ENCODE measurements at places on chromosomes 5 and 9.

DNA sequence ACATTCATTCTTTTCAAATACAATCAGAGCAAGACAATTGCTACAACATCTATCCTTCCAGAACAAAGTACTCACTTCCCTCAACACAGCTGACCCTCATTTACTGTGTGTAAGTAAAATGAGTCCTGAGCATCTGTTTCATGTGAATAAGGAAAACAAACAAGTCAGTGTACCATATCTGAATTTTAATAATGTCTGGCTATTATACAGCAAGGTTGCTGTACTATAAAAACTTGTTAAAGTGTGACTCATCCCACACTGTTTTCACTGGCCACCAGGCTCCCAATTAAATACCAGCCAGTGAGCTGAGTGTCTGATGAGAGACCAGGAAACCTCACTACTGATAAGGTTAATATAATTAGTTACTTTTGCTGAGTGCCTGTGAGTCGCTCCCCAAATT is 339.8 kb downstream of the AGTPBP1 start:
- no peak for DNase-seq

DNA sequence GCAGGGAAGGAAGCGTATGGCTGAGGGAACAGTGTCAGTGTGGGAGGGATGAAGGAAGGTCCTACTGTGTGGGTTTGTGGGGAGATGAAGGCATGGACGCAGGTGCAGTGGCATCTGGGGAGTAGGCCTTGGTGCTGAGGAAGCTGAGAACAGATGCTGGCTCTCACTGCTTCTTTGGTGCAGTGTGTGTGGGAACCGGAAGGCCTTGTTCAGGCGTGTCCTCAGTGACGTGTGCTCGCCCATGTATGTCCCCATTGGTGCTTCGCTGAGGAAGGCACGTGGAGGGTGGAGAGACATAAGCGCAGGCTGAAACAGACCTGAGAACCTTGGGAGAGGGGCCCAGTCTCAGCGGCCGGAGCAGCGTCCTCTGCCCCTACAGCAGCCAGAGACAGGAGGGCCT is 18.7 kb downstream of the ADAMTS13 start:
- DNase-seq: no peak

DNA sequence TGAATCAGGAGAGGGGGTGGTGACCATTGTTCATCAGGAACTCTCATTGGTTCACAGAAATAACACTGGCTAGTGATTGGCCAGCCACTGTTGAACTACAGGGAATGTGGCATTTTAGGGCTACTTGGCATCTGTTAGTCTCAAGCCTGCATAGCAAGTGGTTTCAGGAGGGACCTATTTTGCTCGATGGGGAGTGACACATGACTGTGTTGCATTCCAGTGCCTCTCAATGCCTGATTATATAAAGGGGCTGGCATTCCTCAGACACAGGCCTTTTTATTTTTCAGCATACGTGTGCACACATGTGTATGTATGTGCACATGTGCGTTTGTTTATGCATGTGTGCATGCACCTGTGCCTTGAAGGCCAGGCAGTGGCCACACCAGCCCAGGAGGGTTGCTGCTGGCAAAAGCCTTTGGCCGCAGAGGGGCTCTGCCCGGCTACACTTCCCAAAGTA is 23.2 kb downstream of the FGD3 start:
- no peak for DNase-seq

- DNase-seq: no peak
These were observed 35.1 kb downstream of the GOLM1 start for GRCh38 chr9:86064220-86064619.

DNA sequence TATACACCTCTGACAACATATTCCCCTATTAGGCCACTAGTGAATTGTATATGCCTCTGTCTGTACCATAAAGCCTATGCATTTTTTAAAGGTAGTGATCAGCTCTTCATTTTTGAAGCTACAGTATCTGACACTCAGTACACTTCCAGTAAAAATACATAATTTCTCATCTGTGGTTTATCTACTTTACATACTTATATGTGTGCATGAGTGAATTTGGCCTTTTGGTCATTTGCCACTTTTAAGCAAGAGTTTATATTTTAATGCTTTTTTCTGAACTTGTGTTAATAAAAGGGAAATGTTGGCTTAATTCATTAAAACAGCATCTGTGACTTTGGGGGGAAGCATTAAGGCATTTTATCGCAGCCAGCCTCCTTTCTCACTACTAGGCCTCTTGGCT is 47.8 kb downstream of the ST8SIA4 start:
- no peak for DNase-seq

GRCh38 chr9:132591244-132591643 is 8.8 kb downstream of the BARHL1 start:
- no peak for DNase-seq

DNA sequence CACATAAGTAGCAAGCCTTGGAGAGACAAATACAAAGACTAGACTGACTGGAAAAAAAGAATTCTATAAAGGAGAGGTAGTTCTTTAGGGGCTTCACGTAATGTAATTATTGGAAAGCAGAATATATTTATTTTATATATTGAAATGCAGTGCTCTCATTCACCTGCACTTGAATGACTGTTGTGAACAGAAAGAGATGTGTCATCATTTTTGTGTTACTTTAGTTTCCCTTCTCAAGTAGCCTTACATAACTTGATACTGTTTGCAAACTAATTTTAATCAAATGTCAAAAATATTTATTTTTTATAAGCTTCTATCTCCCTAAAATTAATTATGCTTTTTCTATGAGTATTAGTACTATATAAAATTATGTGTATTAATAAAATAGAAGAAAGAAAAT is 691.1 kb upstream of the FTMT start:
- no peak for DNase-seq

GRCh38 chr5:128038643-128039042 is 44.9 kb upstream of the SLC12A2 start:
- DNase-seq: no peak

DNA sequence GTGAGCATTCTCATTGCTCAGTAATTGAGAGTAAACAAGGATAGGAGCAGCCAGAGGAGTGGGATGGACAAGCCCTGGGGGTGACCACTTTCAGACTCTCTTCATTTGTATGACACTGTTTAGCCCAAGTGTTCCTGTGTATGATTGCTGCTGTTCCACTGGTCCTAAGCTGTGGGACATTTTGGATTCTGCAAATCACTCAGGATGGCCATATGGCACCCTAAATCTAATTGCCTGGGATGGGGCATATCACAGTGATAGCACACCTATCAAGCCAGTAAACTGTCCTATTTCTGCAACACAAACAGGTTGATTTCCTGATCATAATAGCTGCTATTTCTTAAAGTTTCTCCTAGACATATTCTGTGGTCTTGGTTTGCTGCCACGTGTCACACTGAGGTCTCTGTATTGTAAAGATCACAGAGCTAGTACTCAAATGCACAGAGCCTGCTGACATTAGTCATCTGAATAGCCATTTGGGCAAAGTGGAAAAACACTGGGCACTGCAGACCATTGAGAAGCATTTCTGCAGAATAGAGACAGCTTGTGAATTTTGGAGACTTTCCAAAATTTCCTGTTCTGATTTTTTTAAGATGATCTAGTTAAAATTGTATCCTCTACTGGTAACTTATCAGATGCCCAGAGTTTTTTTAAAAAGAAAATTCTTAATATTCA is 320.2 kb downstream of the RFX3 start:
- no peak for DNase-seq

- DNase-seq: no peak
These were observed 54.6 kb downstream of the FYB1 start for GRCh38 chr5:39164529-39165402.

DNA sequence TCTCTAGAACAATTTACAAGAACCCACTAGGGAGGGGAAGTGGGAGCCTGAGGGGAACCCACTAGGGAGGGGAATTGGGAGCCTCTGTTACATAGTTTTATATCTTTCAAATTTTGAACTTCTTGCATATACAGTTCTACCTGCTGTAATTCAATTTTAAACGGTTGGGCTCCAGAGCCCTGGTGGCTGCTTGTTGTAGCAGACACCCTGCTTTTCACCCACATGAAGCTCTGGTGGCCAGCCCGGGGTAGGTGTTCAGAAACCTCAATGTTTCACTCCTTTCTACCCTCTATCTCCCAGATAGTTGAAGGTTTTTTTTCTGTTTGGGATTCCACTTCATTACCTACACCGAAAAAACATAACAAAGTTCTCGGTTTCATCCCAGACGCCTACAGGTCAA is 124.4 kb downstream of the TMEM174 start:
- no peak for DNase-seq

DNA sequence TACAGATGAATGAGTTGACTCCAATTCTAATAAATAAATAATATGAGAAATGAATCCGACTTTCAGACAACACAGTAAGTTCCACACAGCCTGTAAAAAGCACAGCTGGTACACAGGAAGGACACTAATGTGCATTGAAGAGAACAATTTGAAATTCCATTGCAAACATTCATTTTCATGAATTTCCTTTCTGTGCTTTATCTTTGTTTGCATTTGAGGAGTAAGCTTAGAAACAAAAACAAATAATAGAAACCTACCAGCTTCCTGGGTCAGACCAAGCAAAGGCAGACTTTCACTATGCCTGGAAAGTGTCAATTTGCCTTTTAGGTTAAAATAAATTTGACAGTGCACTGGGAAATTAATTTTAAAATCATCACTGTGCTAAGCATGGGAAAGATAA is 143.8 kb upstream of the VLDLR start:
- no peak for DNase-seq

DNA sequence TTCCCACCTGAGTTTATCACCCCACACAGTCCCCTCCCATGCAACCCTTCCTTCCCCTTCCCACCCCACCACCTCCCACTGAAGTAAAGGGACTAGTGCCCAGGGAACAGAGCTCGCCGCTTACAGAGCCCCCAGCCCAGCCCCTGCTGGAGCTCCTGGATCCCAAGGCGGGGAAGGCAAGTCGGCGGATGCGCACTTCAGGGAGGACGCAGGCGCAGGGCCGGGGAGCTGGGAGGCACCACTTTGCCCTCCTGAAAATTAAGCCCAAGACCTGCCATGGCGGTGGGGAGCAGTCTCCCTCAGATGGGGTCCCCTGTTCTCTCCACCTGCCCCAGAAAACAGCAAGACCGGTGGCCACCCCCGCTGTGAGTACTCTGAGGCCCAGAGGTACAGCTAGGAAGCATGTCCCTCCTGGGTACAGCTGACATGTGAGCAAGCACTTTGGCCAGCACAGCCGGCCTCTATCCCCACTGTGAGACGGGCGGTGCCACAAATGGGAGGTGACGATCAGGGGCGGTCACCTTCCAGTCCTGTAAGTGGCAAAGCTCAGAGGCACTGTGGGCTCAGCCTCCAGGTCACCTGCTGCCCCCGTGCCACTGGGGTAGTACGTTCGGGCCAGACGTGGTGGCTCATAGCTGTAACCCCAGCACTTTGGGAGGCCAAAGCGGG is 45.9 kb downstream of the COL23A1 start:
- DNase-seq: no peak

DNA sequence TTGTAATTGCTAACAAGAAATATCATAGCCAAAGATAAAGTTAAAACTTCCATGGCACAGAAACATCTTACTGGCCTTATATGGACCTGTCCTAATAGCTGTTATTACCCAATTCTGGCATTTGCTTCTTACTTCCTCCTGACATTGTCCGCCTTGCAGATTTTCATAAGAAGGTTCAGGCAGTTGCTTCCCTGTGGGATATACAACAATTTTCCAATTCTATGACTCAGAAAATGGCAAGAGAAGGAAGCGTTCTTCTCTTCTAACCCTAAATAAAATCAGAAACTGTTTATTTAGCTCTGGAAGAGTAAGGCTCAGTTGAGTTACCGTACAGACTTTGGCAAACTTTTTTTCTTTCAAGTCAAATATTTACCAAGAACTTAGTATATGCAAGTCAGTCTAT is 1.7 kb downstream of the PRKAA1 start:
- no peak for DNase-seq

GRCh38 chr9:125492719-125493118 is 214.3 kb downstream of the MAPKAP1 start:
- DNase-seq: no peak

DNA sequence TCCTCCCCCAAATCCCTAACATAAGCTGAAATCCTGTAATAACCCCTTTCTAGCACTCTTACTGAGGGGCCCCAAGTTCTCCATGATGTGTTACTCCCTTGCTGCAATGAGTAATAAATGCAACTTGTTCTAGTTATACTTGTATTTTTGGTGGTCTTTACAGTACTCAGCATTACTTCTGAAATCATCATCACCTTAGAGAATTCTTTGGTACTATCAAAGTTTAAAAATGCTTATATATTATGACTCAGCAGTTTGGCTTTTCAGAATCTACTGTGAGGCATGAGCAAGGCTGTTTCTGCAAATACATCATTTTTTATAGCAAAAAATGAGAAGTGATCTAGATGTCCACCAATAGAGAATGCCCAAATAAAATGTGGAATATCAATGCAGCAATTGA is 20.7 kb upstream of the ROPN1L start:
- no peak for DNase-seq

DNA sequence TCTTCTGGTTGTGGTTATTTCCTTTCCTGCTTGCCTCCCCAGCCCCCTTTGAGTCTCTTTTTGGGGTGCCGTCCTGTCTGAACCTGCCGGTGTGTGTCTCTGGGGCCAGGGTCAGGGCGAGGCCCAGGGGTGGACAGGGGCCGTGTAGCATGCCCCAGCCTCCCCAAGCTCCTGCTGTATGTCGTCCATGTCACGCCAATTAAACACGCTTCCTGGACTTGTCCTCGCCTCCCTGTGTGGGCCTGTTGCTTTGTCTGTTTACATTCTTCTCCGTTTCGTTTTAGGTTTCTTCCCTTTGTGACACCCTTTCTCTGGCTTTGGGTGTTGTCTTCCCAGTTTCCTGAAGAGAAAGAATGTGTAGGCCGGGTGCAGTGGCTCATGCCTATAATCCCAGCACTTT is 28.5 kb upstream of the HMCN2 start:
- no peak for DNase-seq

DNA sequence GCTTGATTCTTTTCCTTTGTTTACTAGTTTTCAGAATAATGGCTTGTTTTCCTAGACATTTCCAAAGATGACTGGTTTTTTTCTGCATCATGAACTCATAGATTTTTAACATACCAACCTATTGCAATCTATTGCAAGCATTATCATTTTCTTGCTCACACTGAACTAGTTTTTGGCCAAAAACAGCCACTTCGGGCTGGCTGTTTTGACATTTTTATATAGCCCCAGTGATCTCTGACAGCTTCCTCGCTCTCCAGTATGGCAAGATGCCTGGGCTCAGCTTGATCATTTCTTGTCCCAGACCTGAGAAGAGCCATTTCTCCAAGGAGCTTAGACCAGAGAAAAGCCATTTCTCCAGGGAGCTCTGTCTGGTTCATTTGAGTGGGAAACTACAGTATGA is 94.3 kb upstream of the MAMDC2 start:
- DNase-seq: no peak

GRCh38 chr5:173011566-173011965 is 28.0 kb downstream of the ATP6V0E1 start:
- no peak for DNase-seq

- no peak for DNase-seq
These were observed 3.0 kb upstream of the SYNPO start for GRCh38 chr5:150637245-150638052.
